RPMI7951 (cell line): ENCODE measurements at places on chromosomes 2 and 18. TPM values are rescaled to one million over a fixed set of nuclear protein-coding genes. Genes with fewer than 3 reads are reported as not detected.

DNA sequence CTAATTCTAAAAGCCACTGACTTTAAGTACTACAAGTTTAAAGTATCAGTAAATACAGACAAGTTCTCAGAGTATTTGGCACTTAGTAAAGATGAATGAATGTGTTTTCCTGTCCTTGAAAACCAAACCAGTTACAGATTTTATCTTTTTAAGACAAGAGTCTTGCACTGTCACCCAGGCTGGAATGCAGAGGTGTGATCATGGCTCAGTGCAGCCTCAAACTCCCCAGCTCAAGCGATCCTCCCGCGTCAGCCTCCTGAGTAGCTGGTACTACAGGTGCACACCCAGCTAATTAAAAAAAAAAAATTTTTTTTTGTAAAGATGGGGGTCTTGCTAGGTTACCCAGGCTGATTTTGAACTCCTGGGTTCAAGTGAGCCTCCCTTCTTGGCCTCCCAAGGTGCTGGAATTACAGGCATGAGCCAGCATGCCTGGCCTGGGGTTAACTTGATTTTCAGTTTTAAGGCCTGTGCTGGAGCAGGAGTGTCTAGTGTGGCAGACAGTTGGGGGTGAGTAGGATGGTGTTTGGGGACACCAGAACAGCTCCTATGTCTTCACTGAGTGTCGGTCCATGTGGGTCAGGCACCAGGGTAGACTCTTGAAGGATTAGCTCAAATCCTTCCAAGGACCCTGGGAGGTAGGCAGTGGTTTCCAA is 9.7 kb downstream of the RPS7 start:
- no peak for DNase-seq

- peak; percentile 1 for DNase-seq
Observed at GRCh38 chr18:43882358-43883055, 605.2 kb upstream of the SYT4 start.

GRCh38 chr2:202237787-202238233 is 587 bp downstream of the SUMO1 start:
- DNase-seq = peak; percentile 61

DNA sequence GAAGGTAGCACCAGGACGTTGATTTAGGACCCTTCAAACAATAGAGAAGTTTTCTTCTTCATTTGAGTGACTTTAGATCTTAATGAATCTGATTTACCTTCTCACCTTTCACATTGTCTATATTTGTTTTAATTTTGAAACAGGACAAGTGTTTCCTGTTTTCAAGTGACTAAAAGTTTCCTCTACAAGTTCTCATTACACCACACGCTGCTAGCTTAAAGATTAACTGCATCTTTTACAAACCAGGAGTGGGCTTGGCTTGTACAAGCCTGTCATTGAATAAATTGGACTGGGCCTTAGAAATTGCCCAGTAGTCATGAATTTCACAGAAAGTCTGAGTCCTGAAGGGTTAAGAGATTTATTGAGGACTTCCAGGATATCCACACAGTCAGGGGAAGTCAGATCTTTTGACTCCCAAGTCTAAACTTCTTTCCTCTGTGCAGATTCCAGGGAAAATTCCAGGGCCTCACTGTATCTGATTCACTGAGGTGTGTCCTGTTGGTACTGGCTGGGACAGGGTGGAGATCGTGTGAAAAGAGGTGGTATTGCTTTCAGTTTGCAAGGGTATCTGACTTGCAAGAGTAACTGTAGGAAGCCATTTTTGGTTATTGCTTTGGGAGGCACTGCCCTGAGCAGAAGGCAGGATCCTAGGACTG is 3.4 kb downstream of the SGPP2 start:
- no peak for DNase-seq

- no peak for DNase-seq
Observed at GRCh38 chr2:3299703-3300102, 77.9 kb downstream of the EIPR1 start.

GRCh38 chr2:63743982-63744966 is 97.4 kb upstream of the UGP2 start:
- DNase-seq = no peak

- no peak for DNase-seq
Observed at GRCh38 chr2:43493954-43494353, 101.9 kb downstream of the THADA start.

- DNase-seq = peak; percentile 16
Observed at GRCh38 chr2:441258-442022, 153.5 kb upstream of the ALKAL2 start.

GRCh38 chr2:9734308-9734707 is 103.5 kb upstream of the YWHAQ start:
- DNase-seq = no peak

GRCh38 chr18:42576124-42576523 is 539.4 kb downstream of the RIT2 start:
- no peak for DNase-seq

DNA sequence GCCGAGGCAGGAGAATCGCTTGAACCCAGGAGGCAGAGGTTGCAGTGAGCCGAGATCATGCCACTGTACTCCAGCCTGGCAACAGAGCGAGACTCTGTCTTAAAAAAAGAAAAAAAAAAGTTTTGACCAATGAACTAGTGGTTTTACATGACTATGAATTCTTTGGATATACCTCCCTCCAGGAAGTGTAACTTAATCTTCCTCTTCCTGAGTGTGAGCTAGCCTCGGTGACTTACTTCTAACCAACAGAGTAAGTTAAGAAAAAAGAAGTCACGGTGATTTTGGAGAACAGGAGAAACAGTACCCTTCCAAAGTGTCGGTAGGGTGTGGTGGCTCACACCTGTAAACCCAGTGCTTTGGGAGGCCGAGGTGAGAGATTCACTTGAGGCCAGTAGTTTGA is 7.1 kb downstream of the TIA1 start:
- DNase-seq = no peak

DNA sequence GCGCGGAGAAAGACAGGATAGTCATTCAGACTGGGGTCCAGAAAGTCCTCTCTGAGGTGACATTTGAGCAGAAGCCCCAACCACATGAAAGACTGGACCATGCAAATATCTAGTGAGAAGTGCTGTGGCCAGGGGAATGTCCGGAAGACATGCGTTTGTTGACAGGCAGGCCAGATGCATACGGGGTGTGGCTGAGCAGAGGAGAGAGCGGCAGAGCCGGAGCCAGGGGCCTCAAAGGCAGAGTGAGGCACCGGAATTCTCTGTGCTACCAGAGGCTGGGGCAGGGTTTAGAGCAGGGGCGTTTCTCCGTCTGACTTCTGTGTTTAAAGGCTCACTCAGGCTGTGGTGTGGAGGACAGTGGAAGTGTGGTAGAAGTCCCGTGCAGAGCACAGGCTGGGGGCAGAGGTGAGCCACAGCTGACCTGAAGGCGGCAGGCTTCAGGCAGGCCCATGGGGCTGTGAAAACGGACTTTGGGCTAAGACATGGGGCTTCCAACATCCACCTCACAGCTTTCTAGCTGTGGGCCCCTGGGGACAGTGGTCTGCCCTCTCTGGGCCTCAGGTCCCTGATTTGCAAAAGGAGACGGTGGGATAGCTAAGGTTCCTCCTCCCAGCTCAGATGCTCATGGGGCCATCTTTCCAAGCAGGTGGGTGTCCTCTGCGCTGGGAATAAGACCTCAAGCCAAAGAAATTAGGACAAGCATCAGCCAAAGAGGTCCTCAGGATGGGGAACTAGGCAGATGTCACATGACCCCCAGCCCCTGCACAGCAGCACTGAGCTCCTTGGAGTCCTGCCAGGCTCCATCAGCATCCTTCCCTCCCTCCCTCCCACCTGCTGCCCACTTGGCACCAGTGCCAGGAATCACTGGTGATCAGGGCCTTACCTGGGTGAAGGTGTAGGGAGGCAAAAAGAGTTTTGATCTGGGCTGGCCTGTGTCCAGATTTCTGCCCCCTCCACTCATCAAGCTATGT is 11.2 kb downstream of the RUFY4 start:
- DNase-seq = peak; percentile 17

GRCh38 chr2:239005586-239005985 is 157.7 kb downstream of the TWIST2 start:
- no peak for DNase-seq

GRCh38 chr2:24638568-24638967 is 147.5 kb downstream of the NCOA1 start:
- no peak for DNase-seq

GRCh38 chr2:45176390-45176789 is 167.1 kb upstream of the SIX2 start:
- peak; percentile 26 for DNase-seq

DNA sequence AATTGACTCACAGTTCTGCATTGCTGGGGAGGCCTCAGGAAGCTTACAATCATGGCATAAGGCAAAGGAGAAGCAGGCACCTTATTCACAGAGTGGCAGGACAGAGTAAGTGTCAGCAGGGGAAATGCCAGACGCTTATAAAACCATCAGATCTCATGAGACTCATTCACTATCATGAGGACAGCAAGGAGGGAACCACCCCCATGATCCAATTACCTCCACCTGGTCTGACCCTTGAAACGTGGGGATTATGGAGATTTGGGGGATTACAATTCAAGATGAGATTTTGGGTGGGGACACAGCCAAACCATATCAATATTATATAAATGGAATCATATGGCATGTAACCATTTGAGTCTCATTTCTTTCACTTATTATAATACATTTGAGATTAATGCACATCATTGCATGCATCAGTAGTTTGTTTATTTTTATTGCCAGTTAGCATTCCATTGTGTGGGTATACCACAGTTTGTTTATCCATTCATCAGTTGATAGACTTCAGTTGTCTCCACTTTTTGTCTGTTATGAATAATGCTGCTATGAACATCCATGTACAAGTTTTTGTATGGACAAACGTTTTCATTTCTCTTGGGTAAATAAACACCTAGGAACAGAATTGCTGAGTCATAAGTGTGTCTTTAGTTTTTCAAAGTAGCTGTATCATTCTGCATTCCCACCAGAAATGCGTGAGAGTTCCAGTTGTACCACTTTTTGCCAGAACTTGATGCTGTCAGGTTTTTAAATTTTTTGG is 5.8 kb upstream of the SRBD1 start:
- DNase-seq = peak; percentile 16

- DNase-seq = no peak
Observed at GRCh38 chr2:242035858-242036652, 166.5 kb downstream of the RTP5 start.

GRCh38 chr18:10340821-10341220 is 113.6 kb upstream of the APCDD1 start:
- DNase-seq = no peak

DNA sequence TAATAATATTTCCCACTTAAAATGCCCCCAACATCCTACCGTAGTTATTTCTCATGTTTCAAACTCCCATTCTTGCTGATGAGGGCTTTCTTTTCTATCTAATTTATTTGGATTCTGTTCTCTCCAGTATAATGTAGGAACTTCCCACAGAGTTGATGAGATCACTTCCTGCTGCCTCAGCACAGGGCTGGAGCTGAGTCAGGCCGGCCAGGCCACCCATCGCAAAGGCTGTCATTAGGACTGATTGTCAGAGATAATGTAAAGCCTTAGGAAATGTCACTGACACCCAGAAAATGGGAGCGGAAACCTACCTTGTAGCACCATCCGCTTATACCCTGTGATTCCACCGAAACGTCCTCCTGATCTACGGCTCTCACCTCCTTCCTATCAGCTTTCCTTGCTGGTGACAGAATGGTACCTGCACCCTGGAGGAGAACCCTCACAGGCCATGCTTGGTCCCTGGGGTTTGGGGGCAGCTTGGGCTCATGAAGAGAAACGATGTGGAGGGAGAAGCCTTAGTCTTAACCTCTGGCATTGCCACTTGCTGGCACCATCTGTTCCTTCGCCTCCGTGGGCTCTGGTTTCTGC is 672.8 kb upstream of the ID2 start:
- peak; percentile 64 for DNase-seq

GRCh38 chr18:70380915-70381896 is 92.4 kb downstream of the SOCS6 start:
- peak; percentile 82 for DNase-seq

GRCh38 chr2:54757500-54757899 is 34.0 kb downstream of the EML6 start:
- DNase-seq = no peak

GRCh38 chr2:50111067-50111466 is 920.9 kb downstream of the NRXN1 start:
- no peak for DNase-seq

GRCh38 chr2:211454679-211455078 is 898.3 kb downstream of the CPS1 start:
- DNase-seq = no peak

DNA sequence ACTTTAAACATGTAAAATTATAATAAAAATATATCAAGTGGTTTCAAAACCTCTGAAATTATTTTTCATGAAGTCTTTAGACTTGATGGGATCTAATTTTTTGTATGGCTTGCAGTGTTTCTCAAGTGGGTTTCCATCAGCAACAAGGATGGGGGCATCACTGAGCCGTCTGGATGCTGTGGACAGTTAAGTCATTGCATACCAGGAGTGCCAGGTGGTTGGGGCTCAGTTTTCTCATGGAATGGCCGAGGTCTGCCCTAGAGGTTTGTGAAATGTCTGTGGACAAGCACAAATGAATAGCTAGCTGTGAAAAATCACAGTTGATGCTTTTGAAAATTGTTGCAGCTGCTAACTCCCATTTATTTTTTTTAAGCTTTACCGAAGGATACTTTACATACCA is 1.7 kb downstream of the PRELID3A start:
- DNase-seq = no peak

- no peak for DNase-seq
Observed at GRCh38 chr2:74603282-74604000, 44.7 kb downstream of the M1AP start.

GRCh38 chr2:174673440-174673839 is 75.8 kb upstream of the WIPF1 start:
- no peak for DNase-seq

DNA sequence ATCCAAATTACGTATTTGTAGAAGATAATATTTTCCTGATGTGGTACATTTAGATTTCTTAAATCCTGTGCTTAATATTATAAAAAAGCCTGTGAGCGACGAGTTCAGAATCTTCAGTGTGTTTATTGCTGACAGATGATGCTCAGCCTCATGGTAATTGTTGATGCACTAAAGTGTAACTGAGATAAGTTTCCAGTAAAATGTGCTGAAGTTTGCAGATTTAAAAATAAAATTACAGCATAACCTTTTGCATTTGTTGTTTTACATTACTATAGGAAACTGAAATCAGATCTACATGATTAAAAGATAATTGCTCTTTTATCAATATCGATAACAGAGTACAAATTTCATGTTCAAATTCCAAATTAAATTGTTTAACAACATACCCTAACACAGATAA is 307.6 kb downstream of the FIGN start:
- no peak for DNase-seq

GRCh38 chr2:201900362-201900761 is 94.0 kb downstream of the CDK15 start:
- peak; percentile 51 for DNase-seq

GRCh38 chr2:130830538-130830937 is 6.2 kb upstream of the ARHGEF4 start:
- DNase-seq = no peak

- no peak for DNase-seq
Observed at GRCh38 chr18:52694804-52695203, 354.8 kb downstream of the DCC start.

Gene NEU4
- not detected in 2 replicates for total RNA-seq

Gene D2HGDH
- 5.6 and 15.4 TPM in 2 replicates for total RNA-seq

Gene C2orf72
- total RNA-seq = 0.39 and 0.48 TPM in 2 replicates

Gene UGT1A3
- total RNA-seq = not detected in 2 replicates

Gene TMEM182
- 2.3 and 3.4 TPM in 2 replicates for total RNA-seq

Gene NBEAL1
- 13.2 and 15.3 TPM in 2 replicates for total RNA-seq

Gene MC4R
- not detected in 2 replicates for total RNA-seq

Gene CTAGE1
- 0.68 and 1.3 TPM in 2 replicates for total RNA-seq

Gene UBR3
- total RNA-seq = 20.3 and 20.9 TPM in 2 replicates

Gene TBR1
- under 0.01 TPM in 1 of 2 replicates, not detected in the other for total RNA-seq

Gene ANKRD30B
- total RNA-seq = 0.59 and 1.1 TPM in 2 replicates

Gene TRIM43B
- not detected in 2 replicates for total RNA-seq
